OCI-LY7 (cell line): ENCODE measurements at places on chromosomes 6 and 20.

DNA sequence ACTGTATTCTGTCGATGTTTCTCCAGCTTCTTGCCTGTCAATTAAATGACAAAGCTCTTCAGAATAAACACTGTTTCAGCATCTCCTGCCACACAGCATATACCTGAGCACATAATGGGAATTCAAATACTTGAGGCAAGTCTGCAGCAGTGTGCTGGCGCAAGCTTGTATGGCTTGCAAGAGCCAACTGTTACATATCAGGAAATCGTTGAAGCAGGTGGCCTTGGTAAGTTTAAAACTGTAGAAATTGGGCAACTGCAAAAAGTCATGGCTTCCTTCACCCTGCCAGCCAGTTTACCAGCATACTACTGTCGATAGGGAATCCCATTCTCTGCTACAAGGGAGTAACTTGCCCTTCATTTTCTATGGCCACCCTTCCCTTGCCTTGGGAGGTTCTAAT is 23.0 kb downstream of the CPNE1 start:
- no peak for DNase-seq

GRCh38 chr20:6651016-6651415 is 116.5 kb upstream of the BMP2 start:
- no peak for DNase-seq

DNA sequence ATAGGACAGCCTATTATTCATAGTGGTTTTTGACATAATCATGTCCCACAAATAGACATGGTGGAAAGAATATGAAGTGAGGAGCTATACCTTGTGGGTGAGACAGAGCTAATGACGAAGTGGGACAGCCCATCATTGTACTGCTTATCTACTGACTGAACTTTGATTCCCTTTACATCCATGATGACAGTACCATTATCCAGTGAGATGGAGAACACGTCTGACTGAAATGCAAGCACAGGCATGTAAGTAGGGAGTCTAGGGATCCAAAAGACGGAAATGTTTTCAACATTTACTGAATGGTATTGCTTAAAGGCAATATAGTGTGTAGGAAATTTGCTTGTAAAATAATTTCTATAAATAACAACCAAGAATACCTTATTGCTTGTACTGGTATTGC is 43.5 kb downstream of the FAM229B start:
- no peak for DNase-seq

DNA sequence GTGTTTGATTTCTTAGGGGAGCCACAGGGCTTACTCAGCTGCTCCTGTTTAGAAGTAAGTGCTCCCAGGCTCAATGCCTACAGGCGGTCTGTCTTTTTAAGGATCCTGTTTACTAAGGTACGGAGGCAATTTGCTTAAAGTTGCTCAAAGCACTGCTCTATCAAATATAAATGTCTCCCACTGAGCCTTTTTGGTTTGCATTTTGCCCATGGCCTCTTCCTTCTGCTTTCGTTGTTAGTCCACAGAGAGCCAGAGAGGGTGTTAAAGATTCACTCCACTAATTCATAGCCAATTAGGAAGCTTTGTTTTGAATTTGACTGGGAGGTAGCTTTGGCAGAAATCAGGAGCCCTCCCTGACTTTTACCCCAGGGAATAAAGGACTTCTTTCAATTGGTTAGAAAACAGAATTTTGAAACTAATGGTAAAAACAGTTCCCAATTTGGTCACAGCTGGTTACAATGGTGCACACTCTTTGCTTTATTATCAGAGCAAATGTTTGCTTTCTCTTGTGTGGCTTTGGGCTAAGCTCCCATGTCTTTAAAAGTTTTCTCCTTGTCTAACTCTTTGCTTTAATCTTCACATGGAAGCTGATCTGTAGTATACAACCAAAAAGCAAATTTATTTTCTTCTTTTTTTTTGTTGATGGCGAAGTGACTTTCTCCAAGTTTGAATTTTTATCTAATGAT is 126.2 kb downstream of the IMPG1 start:
- no peak for DNase-seq

GRCh38 chr20:35303735-35304491 is 11.7 kb upstream of the FAM83C start:
- DNase-seq: peak; percentile 89

DNA sequence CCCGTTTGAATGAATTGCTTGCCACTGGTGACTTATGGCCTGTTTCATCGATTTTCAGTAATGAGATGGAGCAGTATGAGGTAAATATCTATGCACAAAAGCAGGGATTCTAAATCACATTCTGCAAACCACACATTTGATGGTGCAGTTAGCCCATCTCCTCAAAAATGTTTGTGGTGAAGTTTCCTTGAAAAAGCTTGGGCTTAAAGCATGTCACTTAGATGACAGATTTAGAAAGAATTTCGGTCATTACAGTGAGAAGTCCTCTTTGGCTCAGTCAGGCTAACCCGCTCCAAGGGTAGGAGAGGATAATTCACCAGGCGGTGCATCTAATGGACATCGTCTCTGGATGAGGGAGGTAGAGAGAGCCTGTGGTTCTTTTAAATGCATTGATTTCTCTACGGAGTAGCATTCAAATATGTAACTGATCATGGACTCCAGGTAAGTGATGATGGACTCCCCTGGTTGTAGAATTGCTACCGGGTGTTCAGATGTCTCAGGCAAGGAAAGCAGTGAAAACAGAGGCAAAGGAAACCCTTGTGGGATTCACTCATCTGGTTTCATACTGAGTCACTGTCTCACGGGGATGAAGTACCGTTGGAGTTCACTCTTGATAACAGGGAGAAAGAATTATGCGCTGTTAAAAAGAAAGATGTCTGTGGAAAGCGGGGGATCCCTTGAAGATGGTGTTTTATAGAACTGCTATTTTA is 65.3 kb downstream of the AIG1 start:
- no peak for DNase-seq

GRCh38 chr6:21150667-21151066 is 442.9 kb upstream of the SOX4 start:
- DNase-seq: no peak

DNA sequence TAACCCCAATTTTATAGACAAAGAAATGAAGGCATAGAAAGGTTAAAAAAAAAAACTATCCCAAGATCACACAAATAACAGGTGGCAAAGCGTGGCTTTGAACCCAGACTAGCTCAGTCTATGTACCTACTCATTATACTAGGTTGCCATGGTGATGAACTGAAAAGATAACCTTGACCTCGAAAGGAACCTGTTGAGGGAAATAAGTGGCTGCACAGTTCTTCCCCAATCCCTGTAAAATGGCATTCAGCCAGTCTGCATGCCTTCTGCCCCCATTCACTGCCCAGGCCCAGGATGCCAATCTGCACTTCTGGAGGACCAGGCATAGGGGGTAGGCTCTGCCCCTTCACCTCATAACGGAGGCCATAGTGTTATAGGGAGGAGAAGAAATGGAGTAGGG is 295.2 kb downstream of the PTPRT start:
- DNase-seq: no peak

DNA sequence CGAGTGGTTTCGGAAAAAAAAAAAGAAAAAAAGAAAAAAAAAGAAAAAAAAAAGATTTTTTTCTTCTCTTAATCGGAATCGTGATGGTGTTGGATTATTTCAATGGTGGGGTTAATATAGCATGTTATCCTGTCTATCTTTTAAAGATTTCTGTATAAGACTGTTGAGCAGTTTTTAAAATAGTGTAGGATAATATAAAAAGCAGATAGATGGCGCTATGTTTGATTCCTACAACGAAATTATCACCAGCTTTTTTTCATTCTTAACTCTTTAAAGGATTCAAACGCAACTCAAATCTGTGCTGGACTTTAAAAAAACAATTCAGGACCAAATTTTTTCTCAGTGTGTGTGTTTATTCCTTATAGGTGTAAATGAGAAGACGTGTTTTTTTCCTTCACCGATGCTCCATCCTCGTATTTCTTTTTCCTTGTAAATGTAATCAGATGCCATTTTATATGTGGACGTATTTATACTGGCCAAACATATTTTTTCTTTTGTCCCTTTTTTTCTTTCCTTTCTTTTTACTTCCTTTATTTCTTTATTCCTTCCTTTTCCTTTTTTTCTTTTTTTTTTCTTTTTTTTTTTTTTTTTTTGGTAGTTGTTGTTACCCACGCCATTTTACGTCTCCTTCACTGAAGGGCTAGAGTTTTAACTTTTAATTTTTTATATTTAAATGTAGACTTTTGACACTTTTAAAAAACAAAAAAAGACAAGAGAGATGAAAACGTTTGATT is 3.6 kb downstream of the SOX4 start:
- peak; percentile 73 for DNase-seq

DNA sequence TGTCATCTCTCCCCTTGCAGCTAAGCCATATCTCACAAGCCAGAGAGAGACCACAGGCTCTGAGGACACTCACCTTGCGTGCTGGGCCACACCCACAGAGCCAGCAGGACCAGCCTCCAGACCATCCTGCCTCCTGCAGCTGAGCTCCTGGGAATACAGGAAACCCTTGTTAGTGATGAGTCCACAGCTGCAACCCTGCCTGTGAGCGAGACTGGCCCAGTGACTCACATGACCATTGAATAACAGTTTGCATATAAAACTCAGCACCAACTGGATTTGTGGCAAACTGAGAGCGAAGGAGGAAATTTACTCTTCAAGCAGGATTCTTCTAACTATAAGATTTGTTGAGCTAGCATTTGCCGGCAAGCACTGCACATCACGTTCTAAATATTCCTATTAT is 3.0 kb downstream of the THBS2 start:
- no peak for DNase-seq

- DNase-seq: no peak
These were observed 94.6 kb upstream of the MC3R start for GRCh38 chr20:56153926-56154325.

GRCh38 chr6:16731478-16732051 is 29.7 kb downstream of the ATXN1 start:
- DNase-seq: no peak

GRCh38 chr6:135114355-135115145 is 59.9 kb upstream of the HBS1L start:
- no peak for DNase-seq

DNA sequence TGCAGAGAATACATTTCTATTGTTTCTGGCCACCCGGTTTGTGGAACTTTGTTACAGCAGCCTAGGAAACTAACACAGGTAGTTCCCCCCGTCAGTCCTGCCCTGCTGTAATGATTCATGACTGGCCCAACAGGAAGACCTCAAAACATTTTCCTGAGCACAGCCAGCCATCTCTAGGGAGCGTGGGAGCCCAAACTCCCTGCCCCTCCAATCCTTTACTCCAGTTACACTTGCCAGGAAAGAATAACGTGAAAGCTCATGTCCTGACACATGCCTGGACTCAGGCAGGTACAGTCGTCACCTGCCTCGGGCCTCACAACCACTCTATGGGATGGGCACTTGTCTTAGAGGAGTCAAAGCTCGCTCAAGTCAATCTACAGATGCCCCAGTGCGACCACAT is 8.4 kb downstream of the TXNDC5 start:
- no peak for DNase-seq

DNA sequence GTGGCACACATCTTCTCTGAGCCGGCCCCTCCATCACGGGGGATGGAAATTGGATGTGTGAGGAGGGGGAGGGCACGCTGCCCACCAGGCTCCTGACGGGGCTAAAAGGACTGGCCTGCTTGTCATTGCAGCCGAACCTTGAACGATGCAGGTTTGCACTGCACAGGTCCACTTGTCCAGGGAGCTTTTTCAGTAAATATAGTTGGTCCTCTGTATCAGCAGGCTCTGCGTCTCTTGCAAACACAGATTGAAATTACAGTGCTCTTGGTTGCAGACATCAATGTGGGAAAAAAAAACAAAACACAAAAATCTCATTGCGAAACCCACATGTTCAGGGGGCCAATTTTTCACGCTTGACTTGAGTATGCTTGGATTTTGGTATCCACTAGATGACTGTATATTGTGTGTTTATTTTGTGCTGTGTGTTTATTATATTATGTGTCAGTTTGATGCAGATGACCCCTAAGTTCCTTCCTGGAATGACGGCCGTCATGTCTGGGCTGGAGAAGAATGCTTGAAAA is 29.2 kb downstream of the ERMARD start:
- DNase-seq: no peak

DNA sequence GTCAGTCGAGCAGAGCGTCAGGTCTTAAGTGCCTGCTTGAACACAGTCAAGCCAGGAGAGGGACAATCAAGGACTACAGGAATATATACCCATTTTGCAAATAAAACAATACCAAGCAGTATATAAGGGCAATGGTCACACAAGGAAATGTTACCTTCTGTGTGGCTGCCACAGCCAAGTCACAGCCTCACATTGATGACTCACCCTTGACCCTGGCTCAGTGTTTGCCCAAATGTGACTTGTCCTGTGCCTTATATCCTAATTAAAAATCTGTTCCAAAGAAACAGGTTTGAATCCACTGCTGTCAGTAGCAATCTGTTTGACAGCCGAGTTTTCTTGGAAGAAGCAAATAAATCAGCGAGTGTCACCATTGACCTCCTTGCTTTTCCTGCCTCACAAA is 34.3 kb downstream of the C6orf89 start:
- no peak for DNase-seq

DNA sequence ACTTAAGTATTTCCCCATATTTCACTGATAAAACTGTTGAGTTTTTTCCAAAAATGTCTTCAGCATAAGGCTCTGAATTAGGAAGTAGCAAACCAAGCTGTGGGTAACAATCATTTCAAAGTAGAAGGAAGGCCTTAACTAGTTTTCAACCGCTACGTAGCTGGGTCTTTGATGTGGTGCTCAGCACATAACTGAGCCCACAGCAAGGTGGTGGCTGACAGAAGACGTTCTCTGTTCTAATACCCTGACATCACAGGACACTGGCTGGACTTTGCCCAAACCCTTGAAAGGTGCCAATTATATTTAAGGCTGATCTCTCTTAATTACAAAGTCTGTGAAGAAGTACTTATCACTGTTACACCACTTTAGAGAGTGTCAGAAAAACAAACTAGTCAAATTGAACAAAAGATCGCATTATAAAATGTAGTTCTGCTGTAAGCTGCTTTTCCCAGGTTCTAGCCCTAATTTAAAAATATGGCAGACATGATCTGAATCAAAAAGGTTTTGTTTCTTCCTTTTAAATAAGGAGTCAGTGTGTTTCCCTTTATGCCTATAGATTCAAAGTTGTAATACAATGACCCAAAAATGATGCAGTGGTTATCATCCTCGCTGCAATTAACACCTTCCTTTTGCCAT is 26.7 kb downstream of the MAN1A1 start:
- no peak for DNase-seq

- DNase-seq: no peak
These were observed at the start of gene POPDC3 for GRCh38 chr6:105179244-105180065. Gene POPDC3, minus strand, starts transcription at chr6:105180014. Its CDS starts 18,105 bp downstream, at chr6:105161909.

GRCh38 chr20:9122571-9122970 is 53.7 kb downstream of the PLCB4 start:
- DNase-seq: no peak

DNA sequence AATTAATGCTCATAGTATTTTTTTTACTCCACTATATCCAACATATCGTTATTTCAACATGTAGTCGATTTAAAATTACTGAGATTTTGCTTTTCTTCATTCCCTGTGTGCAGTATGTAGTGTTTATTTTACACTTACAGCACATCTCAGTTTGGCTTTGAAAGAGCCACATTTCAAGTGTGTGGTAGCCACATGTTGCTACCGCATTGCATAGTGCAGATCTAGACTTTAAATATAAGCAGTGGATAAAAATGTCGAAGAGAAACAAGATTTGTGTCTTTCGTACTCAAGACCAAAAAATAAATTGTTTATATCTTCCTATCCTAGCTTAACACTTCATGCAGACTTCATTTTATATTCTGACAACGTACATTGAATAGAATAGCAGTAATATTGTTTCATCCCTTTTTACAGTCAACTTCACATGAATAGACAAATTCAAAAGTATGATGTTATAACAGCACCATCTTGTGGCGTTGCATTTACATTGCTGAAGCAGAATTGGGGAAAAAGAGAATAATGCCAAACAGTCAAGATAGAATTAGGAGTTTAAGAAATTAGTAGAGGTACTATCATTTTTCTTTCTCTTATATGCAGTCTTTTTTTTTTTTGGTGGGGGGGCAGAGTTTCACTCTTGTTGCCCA is 29.9 kb downstream of the FBXO5 start:
- DNase-seq: peak; percentile 46
